ENCODE measurements at places on chromosomes 3 and 15. TPM values are rescaled to one million over a fixed set of nuclear protein-coding genes. Genes with fewer than 3 reads are reported as not detected.

CPLX3 gene
- not detected for total RNA-seq

GABRA5 gene
- total RNA-seq, result not detected

CD86 gene
- total RNA-seq, result not detected

PYGO1 gene
- total RNA-seq, result 8.6 TPM

FOXB1 gene
- not detected for total RNA-seq

FMN1 gene
- 0.59 TPM for total RNA-seq

CHST13 gene
- not detected for total RNA-seq

MYRIP gene
- total RNA-seq, result 0.20 TPM

TRIM42 gene
- not detected for total RNA-seq

FANCD2OS gene
- total RNA-seq, result not detected

TNIK gene
- 1.5 TPM for total RNA-seq

PRKCI gene
- total RNA-seq, result 39.9 TPM

CFAP161 gene
- total RNA-seq, result under 0.01 TPM

CDHR4 gene
- not detected for total RNA-seq

COLQ gene
- 0.37 TPM for total RNA-seq

KCTD6 gene
- total RNA-seq, result 8.4 TPM

CCR8 gene
- not detected for total RNA-seq

ZNF660 gene
- 1.8 TPM for total RNA-seq

GREM1 gene
- 2.2 TPM for total RNA-seq

TCF12 gene
- 89.1 TPM for total RNA-seq

SLC6A20 gene
- not detected for total RNA-seq

PLSCR5 gene
- not detected for total RNA-seq
